ENCODE measurements at places on chromosomes 4 and X.

- DNase-seq: no peak
These were observed 237.6 kb downstream of the AFAP1 start for GRCh38 chr4:7701866-7702649.

DNA sequence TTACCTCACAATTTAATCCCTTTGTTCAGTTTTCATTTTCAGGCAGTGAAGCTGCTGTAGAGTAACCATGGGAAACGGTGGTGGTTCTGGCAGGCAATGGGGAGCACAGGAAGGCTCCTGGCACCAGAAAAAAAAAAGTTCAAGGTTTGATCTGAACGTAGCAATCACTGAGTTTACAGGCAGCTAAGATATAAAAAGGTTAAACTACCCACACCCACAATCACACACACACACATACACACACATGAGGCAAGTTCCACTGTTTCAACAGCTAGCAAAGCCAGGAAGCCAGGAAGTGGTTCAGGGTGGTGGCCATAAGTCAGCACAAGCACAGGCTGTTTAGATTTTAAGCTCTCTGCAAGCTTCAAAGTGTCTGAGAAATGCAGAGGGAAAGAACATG is at the start of gene SULT1B1:
TSS of gene SULT1B1 (minus strand) at position 166 of the 400 bp plus-strand sequence. CDS start 5,403 bp downstream, outside the sequence.
- DNase-seq: no peak

GRCh38 chrX:12979616-12980015 is 4.7 kb downstream of the TMSB4X start:
- DNase-seq: no peak

DNA sequence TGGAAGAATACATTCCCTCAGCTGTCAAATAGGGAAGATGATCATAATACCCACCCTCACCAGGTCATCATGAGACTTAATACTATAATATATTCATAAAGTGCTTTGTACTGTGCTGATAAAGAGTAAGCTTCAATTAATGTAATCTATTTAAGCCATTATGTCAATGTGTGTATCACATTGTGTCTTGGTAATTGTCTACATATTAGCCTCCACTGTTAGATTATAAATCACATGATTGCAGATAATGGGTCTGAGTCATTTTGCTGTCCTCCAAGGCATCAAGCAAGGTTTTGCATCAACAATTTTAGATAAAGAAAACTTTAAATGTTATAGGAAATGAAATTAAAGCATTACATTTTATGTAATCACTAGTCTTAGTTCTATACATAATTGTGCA is 45.2 kb upstream of the CEP135 start:
- no peak for DNase-seq

- DNase-seq: no peak
These were observed 22.7 kb downstream of the PSAPL1 start for GRCh38 chr4:7411896-7412553.
